ELR (cell line): ENCODE measurements at places on chromosomes 1 and 21.

- DNase-seq: peak; percentile 64
Observed at GRCh38 chr1:201119206-201120197, 7.3 kb upstream of the CACNA1S start.

DNA sequence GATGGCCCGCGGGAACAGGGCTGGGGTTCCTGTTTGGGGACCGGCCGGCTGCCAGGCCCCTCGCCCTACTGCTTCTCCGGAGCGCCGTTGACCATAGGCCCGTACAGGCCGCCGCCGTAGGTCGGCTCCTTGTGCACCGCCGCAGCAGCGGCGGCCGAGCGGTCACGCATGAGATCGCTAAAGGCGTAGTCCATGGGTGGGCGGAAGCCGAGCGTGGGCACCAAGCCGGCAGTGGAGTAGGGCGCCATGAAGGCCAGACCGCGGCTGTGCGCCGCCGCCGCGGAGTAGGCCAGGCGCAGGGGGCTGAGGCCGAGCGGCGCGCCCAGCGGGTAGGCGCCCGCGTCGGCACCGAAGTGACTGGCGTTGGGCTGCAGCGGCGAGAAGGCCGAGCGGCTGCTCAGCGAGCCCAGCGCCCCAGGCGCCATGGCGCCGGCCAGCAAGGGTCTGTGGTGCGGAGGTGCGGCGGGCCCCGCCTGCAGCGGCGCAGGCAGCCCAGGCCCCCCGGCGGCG is 4.6 kb downstream of the DMRTA2 start:
- no peak for DNase-seq

- peak; percentile 72 for DNase-seq
Observed at GRCh38 chr1:241475671-241476070, 43.9 kb downstream of the FH start.

DNA sequence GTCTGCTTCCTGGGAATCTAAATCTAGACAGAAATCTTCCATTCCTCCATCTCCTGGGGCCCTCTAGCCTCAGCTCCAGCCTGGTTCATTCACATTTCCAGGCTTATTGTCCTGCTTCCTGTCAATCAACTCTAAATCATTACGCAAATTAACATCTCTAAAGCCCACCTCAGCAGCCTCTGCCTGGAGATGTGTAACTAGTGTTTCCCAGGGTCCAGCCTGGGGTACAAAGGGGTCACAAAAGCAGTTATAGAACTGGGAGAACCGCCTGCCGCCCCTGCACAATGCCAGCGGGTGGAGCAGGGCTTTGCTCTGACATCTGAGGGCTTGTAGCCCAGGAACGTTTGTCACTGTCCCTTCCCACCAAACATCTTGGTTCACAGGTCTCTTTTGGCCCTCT is 373.5 kb downstream of the RRAGC start:
- no peak for DNase-seq

DNA sequence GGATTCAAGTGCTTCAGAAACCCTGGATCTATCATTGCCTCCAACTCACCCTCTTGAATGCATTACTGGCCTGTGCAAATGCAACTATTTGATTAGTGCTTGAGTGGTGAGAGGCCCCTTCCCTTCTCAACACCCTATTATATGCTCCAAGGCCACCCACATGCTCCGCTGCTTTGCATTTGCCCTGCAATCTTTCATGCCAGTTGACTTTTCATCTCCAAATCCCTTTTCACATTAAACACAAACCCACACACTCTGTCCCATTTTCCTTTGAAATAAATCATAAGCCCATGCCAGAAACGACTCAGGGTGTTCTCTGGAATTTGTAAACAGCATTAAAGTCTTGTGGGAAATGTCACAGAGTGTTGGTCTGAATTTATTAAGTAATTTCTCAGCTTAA is 78.9 kb upstream of the CTTNBP2NL start:
- no peak for DNase-seq

DNA sequence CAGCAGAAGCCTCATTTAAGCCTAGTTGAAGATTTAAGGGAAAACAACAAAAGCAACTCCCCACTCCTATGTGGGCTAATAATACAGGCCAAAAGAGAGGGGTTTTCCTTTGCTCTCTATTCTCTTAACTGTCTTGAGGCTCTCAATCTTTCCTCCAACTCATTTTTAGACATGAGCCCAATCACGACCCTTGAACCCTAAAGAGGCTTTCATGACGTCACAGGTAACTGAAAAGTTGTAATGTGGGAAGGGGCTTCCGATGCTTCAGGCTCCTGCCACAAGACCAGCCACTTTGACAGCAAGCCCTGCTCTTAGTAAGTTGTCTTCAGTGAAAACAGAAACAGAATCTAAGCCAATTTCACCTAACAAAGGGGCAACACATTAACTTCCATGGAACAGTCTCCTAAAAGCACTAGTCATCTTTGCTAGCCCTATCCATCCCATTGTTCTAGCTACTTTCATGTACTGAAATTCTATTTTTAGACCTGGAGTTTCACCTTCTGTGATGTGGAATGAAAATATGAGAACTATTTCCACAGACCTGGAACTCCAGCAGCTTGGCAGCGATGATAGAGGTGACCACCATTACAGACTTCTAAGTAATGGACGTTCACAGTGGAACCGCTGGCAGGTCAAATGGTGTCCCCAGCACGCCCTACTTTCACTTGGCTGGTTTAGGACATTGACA is 36.3 kb downstream of the GPR161 start:
- DNase-seq: no peak

DNA sequence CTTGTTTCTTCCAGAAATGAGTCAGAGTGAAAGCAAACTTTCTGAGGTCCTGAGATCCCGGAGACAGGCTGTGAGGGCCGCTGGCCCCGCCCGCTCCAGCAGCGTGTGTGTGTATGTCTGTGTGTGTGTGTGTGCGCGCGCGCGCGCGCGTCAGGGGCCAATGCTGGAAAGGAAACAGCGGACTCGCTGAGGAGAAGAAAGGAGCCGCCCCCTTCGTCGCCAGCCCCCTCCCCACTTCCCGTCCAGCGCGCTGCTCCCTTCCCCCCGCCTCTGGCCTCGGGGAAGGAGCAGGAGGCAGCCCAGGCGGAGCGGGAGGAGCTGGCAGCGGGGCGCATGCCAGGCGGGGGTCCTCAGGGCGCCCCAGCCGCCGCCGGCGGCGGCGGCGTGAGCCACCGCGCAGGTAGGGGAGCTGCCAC is at the start of gene DISC1:
Gene DISC1, plus strand, starts transcription at position 256 of the 416 bp plus-strand sequence. Its CDS starts 78 bp downstream, at position 334.
- DNase-seq: peak; percentile 95

DNA sequence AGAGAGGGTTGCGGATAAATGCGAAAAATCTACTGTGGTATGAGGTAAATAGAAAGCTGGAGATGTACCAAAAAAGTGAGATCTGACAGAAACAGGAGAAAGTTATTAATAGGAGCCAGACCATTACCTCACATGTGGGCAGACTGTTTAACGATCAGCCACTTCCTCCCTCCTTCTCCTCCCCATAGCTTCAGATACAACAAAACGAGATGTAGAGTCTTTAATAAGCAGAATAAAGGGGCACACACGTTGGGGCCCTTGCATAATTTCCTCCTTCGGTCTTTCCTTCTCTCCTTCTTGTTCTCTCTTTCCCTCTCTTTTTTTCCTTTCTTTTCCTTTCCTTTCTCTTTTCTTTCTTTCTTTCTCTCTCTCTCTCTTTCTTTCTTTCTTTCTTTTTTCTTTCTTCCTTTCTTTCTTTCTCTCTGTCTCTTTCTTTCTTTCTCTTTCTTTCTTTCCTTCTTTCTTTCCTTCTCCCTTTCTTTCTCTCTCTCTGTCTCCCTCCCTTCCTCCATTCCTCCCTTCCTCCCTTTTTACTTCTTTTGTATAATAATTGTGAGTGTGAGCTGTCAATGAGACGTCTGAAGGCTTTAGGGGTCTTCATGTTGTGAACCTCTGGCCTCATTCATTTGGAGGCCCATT is 242.1 kb downstream of the GRIK1 start:
- no peak for DNase-seq

- no peak for DNase-seq
Observed at GRCh38 chr1:111179968-111180533, 20.4 kb downstream of the DENND2D start.

- DNase-seq: no peak
Observed at GRCh38 chr21:27475363-27475955, 508.6 kb upstream of the ADAMTS5 start.

- no peak for DNase-seq
Observed at GRCh38 chr1:34140011-34140676, 24.9 kb downstream of the CSMD2 start.

- DNase-seq: no peak
Observed at GRCh38 chr1:98331718-98332311, 329.7 kb upstream of the SNX7 start.

DNA sequence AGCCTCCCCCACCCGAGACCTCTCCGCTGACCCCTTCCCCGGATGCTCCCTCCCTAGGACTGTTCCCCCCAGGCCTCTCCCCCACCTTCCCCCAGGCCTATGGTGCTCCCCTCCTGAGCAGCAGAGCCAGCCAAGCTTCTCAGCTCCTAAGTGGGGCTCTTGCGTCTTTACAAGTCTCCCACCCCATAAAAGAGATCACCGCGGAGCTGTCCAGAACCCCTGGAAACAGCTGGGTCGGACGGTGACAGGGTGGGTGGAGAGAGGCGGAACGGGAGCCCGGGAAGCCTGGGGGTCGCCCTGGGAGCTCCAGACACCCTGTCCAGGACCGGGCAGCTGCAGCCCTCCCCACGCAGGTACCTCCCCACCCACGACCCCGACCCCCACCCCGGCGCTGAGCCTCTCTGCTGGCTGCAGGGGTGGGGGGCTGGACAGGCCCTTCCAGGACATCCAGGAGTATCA is 61.2 kb downstream of the WNT9A start:
- no peak for DNase-seq

DNA sequence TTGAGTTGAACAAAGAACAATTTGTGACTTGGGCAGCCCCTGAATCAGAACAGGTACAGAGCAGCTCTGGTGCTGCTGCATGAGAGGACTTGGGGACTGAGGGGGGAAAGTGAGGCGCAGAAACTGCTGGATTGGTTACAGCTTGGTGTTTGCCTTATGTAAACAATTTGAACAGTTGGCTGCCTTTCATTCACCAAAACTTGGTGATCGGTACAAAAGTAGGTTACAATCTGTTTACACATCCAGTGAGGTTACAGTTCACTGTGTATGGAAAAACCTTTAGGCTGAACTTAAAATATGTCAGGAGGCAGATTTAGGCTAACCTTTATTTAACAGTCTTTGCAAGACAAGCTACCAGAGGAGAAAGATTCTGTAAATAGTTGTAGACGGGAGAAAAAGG is 28.6 kb upstream of the MTR start:
- no peak for DNase-seq

DNA sequence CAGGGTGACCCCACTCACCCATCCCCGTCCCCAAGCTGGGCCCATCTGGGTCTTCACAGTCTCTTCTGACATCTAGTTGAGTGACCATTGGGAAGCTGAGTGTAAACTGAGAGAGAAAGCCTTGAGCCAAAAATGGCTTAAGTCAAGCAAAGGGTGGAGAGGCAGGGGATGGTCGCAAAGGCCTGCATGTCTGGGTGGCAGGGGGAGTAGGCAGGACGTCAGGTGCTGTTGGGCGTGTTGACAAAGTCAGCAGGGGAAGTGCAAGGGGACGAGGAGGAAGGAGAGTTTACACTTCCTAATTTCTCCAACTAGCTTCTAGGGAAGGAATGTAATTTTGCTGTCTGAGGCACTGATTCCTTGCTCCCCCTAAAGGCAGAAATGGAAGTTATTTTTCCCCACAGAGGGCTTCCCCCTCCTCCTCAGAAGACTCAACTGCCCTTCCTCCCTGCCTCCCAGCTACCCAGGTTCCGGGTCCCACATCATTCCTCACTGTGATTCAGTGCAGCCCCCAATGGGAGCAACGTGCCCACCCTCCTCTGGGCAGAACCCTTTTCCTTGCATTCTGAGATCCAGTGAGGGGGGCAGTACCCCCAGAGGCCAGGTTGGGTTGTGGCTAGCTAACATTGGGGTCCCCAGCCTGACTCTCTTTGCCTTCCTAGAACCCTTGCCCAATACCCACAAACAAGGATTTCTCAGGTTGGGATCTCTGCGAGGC is 1.2 kb upstream of the ADORA1 start:
- peak; percentile 46 for DNase-seq

DNA sequence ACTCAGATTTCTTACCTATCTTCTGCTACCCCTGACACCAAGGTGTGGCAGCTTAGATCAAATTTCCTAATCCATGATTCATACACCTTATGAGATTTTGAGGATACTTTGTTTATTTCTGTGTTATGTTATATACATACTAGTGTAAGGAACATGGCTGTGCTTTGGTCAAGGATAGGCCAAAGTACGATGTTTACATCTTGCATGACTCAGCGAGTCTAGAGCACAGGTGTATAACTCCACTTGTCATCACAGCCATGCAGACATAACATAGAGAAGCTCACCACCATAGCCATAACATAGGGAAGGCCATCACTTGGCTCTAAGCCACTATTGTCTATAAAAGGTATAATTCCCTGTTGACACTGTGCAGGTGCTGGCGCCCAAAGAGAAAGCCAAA is 61.2 kb downstream of the GBP6 start:
- no peak for DNase-seq

- DNase-seq: peak; percentile 94
Observed at GRCh38 chr1:75969550-75969949, 37.3 kb upstream of the ASB17 start.

DNA sequence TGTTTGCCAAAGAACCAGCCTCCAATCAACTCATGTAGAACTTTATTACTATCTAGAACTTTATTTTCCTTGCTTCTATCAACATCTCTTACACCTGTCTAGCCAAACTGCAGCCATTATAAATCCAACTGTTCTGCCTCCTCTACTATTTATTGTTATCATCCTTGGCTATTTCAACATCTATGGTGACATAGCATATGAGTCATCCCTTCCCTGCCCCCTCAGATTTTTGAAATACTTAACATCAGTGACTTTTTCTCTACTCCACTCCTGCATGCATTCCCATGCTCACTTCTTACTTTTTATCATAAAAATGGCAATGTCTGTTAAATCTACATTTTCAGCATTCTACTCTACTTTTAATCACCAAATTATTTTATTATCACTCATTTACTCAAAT is 544.9 kb upstream of the NEGR1 start:
- peak; percentile 50 for DNase-seq

DNA sequence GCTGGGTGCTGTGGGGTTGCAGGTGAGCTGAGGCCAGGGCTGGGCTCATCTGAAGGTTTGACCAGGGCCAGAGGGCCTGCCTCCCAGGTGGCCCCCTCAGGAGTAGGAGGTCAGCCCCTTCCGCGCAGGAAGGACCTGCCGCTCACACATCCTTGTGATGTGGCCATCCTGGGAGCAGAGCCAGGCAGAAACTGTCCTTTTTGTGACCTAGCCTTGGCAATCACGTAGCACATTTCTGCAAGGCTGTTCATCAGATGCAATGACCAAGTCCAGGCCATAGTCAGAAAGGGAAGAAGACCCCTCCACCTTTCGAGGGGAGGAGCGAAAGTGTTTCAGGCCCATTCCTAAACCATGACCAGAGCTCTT is 55.5 kb upstream of the TRAPPC10 start:
- DNase-seq: no peak
